ENCODE measurements at places on chromosomes 4 and X.

GRCh38 chrX:154372612-154373022 is 1.8 kb downstream of the FLNA start:
- DNase-seq: no peak

- DNase-seq: no peak
Observed at GRCh38 chr4:1981251-1982058, 27.3 kb downstream of the NELFA start.

GRCh38 chr4:1463088-1463926 is 57.1 kb upstream of the NKX1-1 start:
- DNase-seq: no peak

DNA sequence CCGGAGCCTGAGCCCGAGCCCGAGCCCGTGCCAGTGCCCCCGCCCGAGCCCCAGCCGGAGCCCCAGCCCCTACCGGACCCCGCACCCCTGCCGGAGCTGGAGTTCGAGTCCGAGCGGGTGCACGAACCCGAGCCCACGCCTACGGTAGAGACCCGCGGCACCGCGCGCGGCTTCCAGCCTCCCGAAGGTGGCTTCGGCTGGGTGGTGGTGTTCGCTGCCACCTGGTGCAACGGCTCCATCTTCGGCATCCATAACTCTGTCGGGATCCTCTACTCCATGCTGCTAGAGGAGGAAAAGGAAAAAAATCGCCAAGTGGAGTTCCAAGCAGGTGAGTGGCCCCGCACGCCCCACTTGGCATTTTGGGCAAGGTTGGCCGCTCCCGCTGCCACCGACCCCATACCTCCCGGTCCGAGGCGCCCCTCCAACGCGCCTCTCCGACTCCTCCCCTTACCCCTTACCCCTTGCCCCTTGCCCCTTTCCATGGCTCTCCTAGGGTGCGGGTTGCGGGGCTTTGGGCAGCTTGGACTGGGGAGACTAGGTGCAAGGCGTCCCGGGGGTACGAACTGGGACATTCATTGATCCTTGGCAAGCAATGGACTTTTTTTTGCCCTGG is 553 bp downstream of the SLC16A2 start:
- DNase-seq: no peak

DNA sequence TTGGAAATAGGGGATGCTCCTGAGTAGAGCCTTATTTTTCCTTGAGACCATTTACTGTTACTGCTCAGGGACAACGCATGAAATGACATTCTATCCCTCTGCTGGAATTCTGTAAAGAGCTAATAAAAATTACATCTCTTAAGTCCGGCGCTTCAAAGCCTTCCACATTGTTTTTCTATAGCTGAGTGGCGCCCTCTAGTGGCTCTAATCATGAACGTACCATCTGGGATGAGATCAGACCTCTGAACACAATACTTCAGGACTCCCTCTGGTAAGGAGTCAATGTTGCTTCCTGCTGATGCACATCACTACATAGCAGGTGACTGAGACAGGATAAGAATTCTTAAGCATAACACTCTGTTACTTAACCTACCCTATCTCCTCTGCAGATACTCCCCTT is 6.0 kb downstream of the HMGN5 start:
- DNase-seq: no peak

- DNase-seq: no peak
Observed at GRCh38 chr4:147550626-147551246, 66.5 kb upstream of the TMEM184C start.

All from renal cortex interstitium (tissue), 15 donors.